ENCODE measurements at places on chromosomes 16 and 17.

DNA sequence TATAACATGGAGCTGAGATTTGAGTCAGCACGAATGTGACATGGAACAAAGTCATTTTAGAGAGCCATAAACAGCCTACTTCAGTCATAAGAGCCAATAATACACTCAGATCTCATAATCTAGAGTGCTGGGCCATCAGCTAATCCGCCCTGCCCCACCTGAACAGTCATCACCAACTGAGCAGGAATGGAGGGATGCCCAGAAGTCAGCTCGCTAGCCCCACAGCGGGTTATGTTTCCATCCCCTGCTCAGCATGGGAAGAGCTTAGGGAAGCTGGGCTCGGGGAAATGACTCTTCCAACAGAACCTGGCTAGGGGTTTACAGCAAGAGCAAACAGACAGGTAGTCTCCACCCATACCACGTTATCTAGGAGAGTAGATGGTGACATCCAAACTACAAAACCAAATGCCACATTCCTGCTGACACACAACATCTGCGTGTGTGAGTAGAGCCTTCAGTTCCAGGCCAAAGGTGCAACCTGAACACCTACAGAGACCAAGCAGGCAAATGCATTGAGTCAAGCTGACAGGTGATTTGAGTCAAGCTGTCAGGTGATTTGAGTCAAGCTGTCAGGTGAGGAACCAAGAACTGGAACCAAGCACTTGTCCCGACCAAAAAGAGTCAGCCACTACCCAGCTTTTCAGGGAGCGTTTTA, 2.0 kb downstream of the TMEM11 start:
- no peak for DNase-seq

GRCh38 chr16:5977329-5977728, 879.7 kb upstream of the EEF2KMT start:
- no peak for DNase-seq

- DNase-seq, result no peak
Measured at GRCh38 chr17:79609049-79609589, 1.7 kb downstream of the RBFOX3 start.

GRCh38 chr17:77320485-77321256, 179.9 kb downstream of the SEC14L1 start:
- no peak for DNase-seq

DNA sequence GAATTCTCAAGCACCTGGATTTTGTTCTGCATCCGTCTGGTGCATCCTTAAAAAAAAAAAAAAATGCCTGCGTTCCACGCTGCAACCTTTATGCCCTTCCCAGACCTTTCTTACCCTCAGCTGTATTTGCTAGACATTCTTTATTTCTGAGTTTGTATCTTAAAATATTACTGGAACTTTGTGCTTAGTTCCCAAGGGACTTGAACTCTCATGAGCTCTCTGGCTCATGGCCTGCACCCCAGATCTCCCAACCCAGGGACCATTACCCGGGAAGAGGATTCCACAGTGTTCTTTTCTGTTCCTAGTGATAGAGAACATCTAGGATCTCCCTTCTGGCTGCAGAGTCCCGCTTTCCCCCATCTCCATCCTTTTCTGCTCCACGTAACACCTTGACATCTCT, 28.9 kb upstream of the CLEC18A start:
- no peak for DNase-seq
